Trophoblast cell (in vitro differentiated cells and primary cell): ENCODE measurements at places on chromosomes 2 and 18.

GRCh38 chr18:28961669-28962228, 784.8 kb upstream of the CDH2 start:
- H3K27ac ChIP-seq: no peak overlapping the region
- DNase-seq: no peak
- H3K4me1 ChIP-seq: no peaks in the 10 kb centered on the region
- no peaks in the 10 kb centered on the region for H3K36me3 ChIP-seq
- H3K4me3 ChIP-seq: no peak overlapping the region
- no peaks in the 10 kb centered on the region for H3K27me3 ChIP-seq

- no peaks in the 10 kb centered on the region for H3K4me1 ChIP-seq
- DNase-seq: no peak
- H3K27me3 ChIP-seq: no peaks in the 10 kb centered on the region
- no peaks in the 10 kb centered on the region for H3K36me3 ChIP-seq
- H3K4me3 ChIP-seq: no peak overlapping the region
Measured at GRCh38 chr2:166727095-166727494, 161.2 kb upstream of the XIRP2 start.

DNA sequence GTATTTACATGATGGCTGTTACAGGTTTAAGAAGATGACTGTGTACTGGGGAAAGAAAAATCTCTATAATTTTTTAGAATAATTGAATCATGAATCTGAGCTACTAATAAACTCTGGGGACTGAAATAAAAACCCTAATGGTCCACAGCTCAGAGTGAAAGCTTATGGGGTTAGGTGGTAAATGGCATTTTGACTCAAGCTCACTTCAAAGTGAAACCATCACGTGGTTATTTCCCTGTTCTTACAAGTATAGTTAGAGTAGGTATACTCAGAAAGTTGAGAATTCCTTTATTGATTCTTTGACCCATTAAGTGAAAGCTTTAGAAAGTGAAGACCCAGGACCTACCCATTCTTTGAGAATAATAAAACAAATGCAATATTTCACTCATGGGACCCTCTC, 626.2 kb upstream of the SETBP1 start:
- H3K4me3 ChIP-seq: no peak overlapping the region
- no peaks in the 10 kb centered on the region for H3K27me3 ChIP-seq
- no peak overlapping the region for H3K27ac ChIP-seq
- H3K4me1 ChIP-seq: no peaks in the 10 kb centered on the region
- H3K36me3 ChIP-seq: no peaks in the 10 kb centered on the region
- no peak for DNase-seq

GRCh38 chr2:129396980-129397599, 582.4 kb upstream of the RAB6C start:
- H3K4me1 ChIP-seq: no peaks in the 10 kb centered on the region
- no peaks in the 10 kb centered on the region for H3K36me3 ChIP-seq
- DNase-seq: peak; percentile 31
- H3K4me3 ChIP-seq: no peak overlapping the region

GRCh38 chr2:216904974-216905373, 45.1 kb upstream of the TNP1 start:
- no peak overlapping the region for H3K4me3 ChIP-seq
- DNase-seq: no peak
- H3K27ac ChIP-seq: no peak overlapping the region
- H3K36me3 ChIP-seq: no peaks in the 10 kb centered on the region

DNA sequence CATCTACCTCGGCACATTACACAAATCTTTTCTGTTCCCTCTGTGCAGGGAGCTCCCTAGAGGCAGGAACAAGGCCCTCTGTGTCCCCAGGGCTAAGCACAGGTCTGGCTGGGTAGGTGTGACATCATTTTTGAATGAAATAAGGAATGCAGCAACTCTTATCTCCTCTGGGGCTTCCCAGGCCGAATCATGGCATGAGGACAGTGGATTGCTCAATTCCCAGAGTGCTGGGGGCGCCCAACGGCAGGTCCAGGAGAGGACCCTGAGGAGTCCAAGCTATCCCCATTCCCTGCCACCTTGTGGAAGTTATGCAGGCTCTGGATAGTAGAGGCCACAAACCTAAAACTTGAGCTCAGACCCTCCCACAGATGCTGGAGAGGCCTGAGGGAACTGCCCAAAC, 158.0 kb upstream of the RAB6C start:
- H3K27ac ChIP-seq: no peak overlapping the region
- H3K36me3 ChIP-seq: peaks cover 1% of the 10 kb centered on the region
- peak; percentile 85 for DNase-seq
- no peaks in the 10 kb centered on the region for H3K4me1 ChIP-seq
- H3K4me3 ChIP-seq: no peak overlapping the region

DNA sequence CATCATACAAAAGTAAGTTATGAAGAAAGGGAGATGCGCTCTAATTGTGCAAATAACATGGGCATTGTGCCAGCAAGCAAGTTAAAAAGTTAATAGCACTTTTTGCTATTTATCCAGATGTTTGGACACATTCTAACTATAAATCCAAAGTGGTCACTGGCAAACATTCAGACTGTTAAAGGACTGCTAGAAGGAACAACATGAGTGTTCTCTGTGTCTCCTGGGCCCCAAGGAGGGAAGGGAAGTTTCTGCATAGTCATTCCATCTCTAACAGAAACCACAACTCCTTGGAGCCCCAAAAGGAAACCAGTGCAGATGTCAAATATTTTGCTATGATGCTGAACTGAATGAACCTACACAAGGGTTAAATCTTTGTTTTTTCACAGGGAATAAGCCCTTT, 213.3 kb upstream of the HNRNPA3 start:
- H3K4me1 ChIP-seq: no peaks in the 10 kb centered on the region
- H3K36me3 ChIP-seq: no peaks in the 10 kb centered on the region
- no peak for DNase-seq
- H3K27me3 ChIP-seq: no peaks in the 10 kb centered on the region
- no peak overlapping the region for H3K4me3 ChIP-seq

GRCh38 chr18:2549462-2549861, 21.8 kb downstream of the METTL4 start:
- no peak overlapping the region for H3K27ac ChIP-seq
- H3K36me3 ChIP-seq: peaks cover 2% of the 10 kb centered on the region
- no peak overlapping the region for H3K4me3 ChIP-seq
- H3K4me1 ChIP-seq: no peaks in the 10 kb centered on the region
- no peak for DNase-seq

- no peak overlapping the region for H3K4me3 ChIP-seq
- H3K27me3 ChIP-seq: no peaks in the 10 kb centered on the region
- H3K36me3 ChIP-seq: no peaks in the 10 kb centered on the region
- no peak for DNase-seq
- H3K27ac ChIP-seq: no peak overlapping the region
Measured at GRCh38 chr2:139964721-139965440, 1184.7 kb upstream of the NXPH2 start.
